Breast epithelium (tissue), 4 donors: ENCODE measurements at places on chromosomes 5 and 9. TPM values are rescaled to one million over a fixed set of nuclear protein-coding genes. Genes with fewer than 3 reads are reported as not detected.

DNA sequence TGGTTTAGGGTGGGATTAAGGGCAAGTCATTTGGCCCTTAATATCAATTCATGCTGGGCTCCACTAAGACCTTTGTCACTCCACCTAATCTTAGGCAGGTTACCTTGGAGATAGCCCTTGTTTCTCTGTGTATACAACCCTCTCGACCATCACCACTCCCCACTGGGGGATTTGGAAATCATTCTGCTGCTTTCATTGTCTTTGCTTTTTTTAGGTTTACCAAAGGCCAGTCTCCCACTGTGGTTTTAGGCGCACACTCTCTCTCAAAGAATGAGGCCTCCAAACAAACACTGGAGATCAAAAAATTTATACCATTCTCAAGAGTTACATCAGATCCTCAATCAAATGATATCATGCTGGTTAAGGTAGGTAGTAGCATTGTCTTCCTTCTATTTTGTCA, 6.2 kb downstream of the GZMK start:
- DNase-seq = no peak

Gene HAPLN1
- not detected for total RNA-seq

Gene LEAP2
- 2.9 TPM for total RNA-seq

- DNase-seq = no peak
Observed at GRCh38 chr5:172364773-172365172, 81.2 kb upstream of the UBTD2 start.

Gene FSTL4
- 0.16 TPM for total RNA-seq

DNA sequence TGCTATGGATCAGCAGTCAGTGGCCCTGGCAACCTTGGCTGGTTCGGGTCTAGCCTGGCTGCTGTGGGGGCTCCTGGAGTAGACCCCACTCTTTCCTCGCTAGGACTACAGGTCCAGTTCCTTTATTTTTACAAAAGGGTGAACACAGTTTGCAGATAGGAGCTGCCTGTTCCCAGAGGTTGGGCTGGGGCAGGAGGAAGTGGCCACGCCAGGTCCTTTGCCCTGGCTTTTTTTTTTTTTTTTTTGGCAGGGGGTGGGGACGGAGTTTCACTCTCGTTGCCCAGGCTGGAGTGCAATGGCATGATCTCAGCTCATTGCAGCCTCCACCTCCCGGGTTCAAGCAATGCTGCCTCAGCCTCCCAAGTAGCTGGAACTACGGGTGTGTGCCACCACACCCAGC, 7.9 kb downstream of the SLC2A6 start:
- no peak for DNase-seq

Gene CAMK2A
- not detected for total RNA-seq

Gene SGCD
- total RNA-seq = 3.1 TPM

GRCh38 chr9:115743709-115744605, 409.6 kb upstream of the PAPPA start:
- DNase-seq = no peak

DNA sequence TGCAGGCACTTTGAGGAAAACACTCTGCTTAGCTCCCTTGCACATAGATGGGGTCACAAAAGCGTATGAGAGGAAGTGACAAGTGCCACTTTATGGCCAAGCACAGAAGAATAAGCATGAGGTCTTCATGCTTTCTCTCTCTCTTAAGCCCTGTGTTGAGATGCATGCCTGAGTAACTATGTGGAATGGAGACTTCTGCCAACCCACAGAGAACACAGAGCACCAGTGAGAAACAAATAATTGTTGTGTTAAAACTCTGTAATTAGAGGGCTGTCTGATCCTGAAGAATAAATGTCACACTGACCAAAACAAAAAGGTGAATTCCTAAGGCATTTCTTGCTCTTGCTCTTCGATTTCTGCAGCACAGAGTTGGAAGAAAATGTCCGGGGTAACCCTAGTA, 488.5 kb downstream of the CTNND2 start:
- DNase-seq = no peak

- no peak for DNase-seq
Observed at GRCh38 chr5:77419644-77420582, 72.2 kb downstream of the WDR41 start.

Gene DNM1
- total RNA-seq = 11.3 TPM

- DNase-seq = no peak
Observed at GRCh38 chr9:81264516-81264915, 424.8 kb downstream of the TLE1 start.

DNA sequence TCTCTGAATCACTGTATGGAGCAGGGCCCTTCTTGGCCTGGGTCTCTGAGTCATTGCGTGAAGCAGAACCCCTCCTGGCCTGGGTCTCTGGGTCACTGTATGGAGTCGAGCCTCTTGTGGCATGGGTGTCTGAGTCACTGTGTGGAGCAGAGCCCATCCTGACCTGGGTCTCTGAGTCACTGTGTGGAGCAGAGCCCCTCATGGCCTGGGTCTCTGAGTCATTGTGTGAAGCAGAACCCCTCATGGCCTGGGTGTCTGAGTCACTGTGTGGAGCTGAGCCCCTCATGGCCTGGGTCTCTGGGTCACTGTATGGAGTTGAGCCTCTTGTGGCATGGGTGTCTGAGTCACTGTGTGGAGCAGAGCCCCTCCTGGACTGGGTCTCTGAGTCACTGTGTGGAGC, 94.0 kb upstream of the RAPGEF1 start:
- DNase-seq = no peak

GRCh38 chr9:5628183-5628529, 751 bp upstream of the RIC1 start:
- no peak for DNase-seq

GRCh38 chr9:37163299-37163698, 42.9 kb downstream of the ZCCHC7 start:
- no peak for DNase-seq

- no peak for DNase-seq
Observed at GRCh38 chr5:61999371-61999770, 306.6 kb upstream of the KIF2A start.

GRCh38 chr5:100270023-100270771, 265.0 kb upstream of the FAM174A start:
- DNase-seq = no peak

Gene PHF24
- 0.33 TPM for total RNA-seq

Gene NME5
- 2.5 TPM for total RNA-seq

DNA sequence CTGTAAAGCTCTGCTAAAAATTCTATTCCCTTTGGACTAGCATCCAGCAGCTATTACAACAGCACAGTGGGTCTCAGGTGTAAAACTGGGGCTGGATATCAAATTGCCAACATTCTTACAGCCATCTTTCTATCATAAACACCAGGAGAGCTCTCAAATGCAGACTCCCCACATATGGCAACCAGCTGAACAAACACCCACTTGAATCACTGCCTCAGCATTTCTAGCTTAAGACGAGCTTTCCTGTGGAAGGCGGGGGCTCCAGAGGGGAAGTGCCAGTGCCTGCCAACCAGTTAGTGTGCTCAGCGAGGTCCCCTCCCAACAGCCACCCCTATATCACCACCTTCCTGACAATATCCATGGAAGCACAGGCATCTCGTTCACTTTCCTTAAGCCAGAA, 62.2 kb downstream of the IPPK start:
- DNase-seq = no peak

GRCh38 chr5:143562935-143563334, 159.4 kb upstream of the NR3C1 start:
- DNase-seq = no peak

- peak; percentile 30 for DNase-seq
Observed at GRCh38 chr5:135072387-135073281, 38.6 kb upstream of the PITX1 start.

DNA sequence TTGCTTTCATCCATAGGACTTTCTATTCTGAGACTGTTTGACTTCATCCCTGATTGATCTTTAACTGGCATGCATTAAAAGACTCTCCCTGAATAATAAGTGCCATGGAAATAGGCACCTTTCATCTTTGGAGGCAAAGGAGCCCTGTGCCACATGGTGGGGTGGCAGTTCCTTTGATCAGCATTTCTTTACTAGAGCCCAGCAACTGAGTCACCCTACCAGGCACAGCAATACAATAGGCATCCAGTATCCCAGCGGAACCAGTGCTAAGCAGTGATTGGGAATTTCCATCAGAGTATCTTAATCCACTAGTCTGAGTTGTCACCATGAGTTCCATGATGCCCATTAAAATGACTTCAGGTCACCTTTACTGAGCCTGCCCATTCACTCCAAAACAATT, 476.1 kb upstream of the MPDZ start:
- DNase-seq = no peak

Gene GNA14
- 1.8 TPM for total RNA-seq

- no peak for DNase-seq
Observed at GRCh38 chr9:8750639-8751051, 951.1 kb upstream of the DMAC1 start.

Gene SLC27A6
- total RNA-seq = 12.6 TPM

Gene FOXD1
- not detected for total RNA-seq

GRCh38 chr5:83789371-83789770, 68.7 kb upstream of the HAPLN1 start:
- no peak for DNase-seq

Gene PLAC8L1
- not detected for total RNA-seq

Gene MARVELD2
- total RNA-seq = 0.32 TPM

DNA sequence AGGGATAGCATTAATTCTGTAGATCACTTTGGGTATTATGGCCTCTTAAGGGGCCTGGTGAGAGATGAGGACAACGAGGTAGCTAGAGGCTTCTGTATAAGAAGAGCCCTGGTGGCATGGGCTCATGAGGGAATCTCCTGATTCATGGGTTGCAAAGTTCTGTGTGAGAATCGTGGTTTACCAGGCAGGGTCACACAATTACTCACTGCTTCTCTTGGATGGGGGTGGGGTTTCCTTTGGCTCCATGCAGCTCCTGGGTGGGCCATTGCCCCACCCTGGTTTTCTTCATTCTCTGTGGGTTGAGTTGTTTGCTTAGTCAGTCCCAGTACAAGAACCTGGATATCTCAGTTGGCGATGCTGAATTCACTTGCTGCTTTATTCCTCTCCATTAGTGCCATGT, 30.9 kb upstream of the TNFSF15 start:
- DNase-seq = no peak

GRCh38 chr5:52579391-52579790, 208.3 kb upstream of the ITGA1 start:
- DNase-seq = no peak

GRCh38 chr5:68372161-68372560, 156.6 kb downstream of the PIK3R1 start:
- no peak for DNase-seq

Gene GABRA1
- not detected for total RNA-seq
